Right atrium auricular region (tissue), 2 donors: ENCODE measurements at places on chromosomes 7 and 10.

- no peak for DNase-seq
Observed at GRCh38 chr7:74306004-74306729, 17.0 kb downstream of the CLIP2 start.

GRCh38 chr10:22824984-22825383, 102.9 kb upstream of the ARMC3 start:
- DNase-seq: no peak

DNA sequence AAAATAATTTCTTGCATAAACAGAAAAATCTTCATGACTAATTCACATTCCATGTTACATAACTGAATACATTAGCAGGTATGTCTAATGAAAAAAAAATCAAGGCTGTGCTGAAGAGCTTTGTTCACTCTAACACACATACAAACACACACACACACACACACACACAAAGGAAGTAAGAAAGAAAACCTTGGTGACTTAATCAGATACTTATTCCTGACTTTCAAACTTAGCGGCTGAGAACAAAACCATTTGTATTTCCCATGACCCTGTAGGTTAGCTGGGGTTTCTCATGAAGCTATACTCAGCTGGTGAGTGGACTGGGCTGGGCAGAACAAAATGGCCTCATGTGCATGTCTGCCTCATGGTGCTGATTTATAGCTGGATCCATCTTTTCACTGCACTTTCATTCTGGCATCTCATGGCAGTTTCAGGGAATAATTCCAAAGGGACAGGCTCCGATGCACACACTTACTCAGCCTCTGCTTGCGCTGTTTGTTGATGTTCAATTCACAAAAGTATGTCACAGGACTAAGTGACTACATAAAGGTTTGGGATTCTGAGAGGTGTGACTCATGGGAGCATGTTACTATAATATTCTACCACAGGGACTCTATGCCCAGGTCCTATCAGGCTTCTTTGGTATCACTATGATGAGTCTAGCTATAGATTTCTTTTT, 161.2 kb downstream of the PCLO start:
- no peak for DNase-seq

- no peak for DNase-seq
Observed at GRCh38 chr10:119540038-119540437, 2.5 kb downstream of the RGS10 start.

DNA sequence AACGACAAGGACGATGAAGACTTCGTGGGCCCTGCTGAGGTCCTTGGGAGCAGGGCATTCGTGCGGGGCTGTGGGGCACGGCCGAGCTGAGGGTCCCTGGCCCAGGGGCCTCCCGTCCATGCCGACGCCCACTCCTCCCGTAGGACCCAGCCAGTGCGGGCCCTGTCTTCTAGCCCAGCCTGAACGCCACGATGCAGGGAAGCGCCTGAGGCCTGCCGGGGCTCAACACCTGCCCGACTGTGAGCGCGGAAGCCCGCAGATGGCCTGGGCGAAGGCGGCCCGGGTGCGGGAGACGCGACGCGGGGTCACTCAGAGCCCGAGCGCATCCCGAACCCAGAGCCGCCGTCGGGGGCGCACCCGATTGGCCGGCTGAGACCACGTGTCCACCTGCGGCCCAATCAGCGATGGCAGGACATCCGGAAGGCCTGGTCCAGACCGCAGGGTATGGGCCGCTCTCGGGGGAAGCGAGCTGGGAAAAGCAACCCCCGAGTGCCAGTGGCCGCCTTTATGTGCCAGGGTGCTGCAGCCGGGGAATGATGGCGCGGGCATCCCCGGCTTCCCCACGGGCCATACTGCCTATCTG, 151.0 kb downstream of the NRF1 start:
- no peak for DNase-seq

- no peak for DNase-seq
Observed at GRCh38 chr10:69335063-69335587, 56.8 kb downstream of the HK1 start.

- DNase-seq: no peak
Observed at GRCh38 chr7:69827558-69827957, 229.3 kb downstream of the AUTS2 start.
